ENCODE measurements at places on chromosomes 2 and 18.

GRCh38 chr2:119222863-119223520, 642 bp upstream of the STEAP3 start:
- no peak for DNase-seq

- peak; percentile 62 for DNase-seq
These were observed 612 bp downstream of the DIPK1C start for GRCh38 chr18:74456349-74457042.

DNA sequence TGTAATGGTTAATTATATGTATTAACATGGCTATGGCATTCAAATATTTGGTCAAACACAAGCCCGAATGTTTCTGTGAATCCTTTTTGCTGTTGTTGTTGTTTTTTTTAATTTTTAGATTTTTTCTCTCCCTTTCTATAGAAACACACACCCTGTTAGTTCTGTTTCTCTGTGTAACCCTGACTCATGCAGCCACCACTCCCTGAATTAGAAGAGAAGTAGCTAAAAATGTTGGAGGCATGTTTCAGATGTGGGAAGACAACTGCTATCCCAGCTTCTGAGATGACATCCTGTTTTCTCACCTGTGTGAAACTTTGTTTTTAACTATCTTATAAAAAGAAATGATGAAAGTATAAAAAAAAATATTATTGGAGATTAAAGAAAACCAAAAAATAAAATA, 219.6 kb upstream of the RGPD4 start:
- no peak for DNase-seq

- DNase-seq: no peak
These were observed 1025.1 kb downstream of the LRP1B start for GRCh38 chr2:141105763-141106162.

DNA sequence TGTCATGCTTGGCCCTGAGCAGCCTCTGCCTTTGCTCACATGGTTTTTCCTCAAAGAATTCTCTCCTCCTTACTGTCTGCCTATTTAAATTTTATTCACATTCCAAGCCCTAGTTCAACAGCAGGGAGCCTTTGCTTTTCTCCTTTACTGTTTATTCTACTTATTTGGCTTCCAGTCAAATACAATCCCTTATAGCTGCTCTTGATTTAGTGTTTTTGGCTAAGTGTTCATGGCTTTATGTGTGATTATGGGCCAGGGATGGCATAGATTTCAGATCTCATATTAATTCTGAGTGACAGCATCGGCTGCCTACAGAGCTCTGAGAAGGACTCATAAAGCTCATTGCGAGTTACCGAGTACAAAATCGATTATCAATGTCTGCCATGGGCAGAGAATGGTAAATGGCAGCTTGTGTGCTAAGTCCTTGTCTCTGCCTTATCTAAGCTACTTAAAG, 106.7 kb downstream of the METTL8 start:
- DNase-seq: no peak

GRCh38 chr2:9200633-9201015, 6.0 kb upstream of the ASAP2 start:
- DNase-seq: no peak

DNA sequence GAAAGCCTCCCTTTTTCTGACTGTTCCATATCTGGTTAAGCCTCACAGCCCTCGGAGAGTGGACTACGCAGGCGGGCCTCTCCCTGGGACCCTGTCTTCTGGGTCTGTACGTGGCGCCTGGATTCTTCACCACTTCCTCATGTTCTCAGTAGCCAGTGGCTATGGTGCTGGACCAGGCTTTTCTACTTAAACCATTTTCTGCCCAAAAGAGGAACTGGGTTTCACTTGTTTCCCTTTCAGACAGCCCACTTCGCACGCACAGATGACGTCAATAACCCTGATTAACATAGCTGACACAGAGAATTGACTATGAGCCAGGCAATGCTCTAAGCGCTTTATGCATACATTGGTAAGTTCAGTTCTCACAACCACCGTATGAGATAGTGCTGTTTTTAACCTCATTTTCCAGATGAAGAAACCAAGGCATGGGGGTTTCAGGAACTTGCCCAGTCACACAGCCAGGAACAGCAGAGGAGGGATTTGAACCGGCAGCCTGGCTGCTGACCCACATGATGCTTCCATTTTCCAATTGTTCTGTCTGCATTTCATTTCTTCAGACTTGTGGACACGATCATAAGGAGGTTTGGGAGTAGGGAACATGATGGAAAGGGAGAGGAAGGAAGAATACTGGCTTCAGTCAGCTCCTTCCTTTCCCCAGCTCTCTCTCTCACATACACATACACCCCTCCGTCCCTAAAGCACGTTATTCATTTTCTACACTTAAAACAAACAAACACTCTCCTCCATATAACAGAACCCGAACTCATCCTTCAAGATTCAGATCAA, 41.7 kb downstream of the MYOM1 start:
- no peak for DNase-seq

- DNase-seq: no peak
These were observed 615.8 kb upstream of the SYT4 start for GRCh38 chr18:43893001-43893637.

- no peak for DNase-seq
These were observed 88.4 kb downstream of the SEMA4F start for GRCh38 chr2:74742471-74742870.

GRCh38 chr2:126655500-126656430, at the start of gene GYPC:
Gene GYPC (plus strand): TSS chr2:126656158. CDS start chr2:126656264, 106 bp downstream.
- no peak for DNase-seq

- peak; percentile 91 for DNase-seq
These were observed 187.2 kb upstream of the FANCL start for GRCh38 chr2:58428096-58429013.

GRCh38 chr18:45657357-45658335, 42.4 kb downstream of the SLC14A2 start:
- no peak for DNase-seq

DNA sequence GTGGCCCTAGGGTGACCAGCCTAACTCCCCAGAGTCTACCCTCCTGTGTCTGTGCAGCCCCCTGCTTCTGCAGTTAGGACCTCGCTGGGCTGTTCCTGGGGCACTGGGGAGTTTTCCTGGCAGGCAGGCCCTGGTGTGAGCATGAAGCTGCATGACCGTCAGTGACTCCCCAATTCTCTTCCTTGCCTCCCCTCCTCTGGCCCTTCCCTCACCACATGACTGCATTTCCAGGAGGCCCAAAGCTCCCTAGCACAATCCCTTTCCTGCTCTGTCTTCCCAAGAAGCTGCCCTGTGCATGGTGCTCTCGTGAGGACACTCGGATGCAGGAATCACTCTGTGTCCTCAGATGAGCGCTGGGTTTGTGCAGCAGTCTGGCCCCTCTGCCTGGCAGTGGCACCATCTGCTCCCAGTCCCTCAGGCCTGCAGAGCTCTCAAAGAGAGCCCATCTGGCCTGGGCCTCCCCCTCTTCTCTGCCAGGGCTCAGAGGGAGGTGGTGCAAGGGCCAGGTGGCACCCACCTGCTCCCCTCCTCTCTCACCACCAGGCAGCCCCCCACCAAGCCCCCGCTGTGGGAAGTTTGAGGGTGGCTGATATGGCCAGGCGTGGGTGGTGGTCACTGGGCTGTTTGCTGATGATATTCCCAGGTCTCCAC, 125.6 kb upstream of the HS6ST1 start:
- DNase-seq: no peak

GRCh38 chr2:37858400-37858711, 66.7 kb upstream of the RMDN2 start:
- no peak for DNase-seq

- peak; percentile 31 for DNase-seq
These were observed 2.8 kb upstream of the MXD1 start for GRCh38 chr2:69911985-69912563.

DNA sequence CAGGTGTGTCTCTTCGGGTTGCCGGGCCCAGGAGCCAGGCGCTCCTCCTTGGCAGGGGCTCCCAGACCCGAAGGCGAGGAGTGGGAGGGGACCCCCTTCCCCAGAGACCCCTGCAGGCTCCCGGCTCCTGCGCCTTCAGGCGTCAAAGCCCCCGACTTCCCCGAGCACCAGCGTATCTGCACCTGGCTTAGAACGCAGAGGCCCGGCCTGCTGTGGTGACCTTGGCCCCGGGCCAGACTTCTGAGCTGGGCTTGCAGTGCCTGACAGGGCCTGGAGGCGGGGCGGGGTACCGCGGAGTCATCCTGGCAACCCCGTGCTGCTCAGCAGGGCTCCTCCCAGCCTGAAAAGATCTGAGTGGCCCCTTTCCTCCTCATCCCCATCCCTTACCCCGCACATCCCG, 27.0 kb downstream of the SKA1 start:
- peak; percentile 31 for DNase-seq

- no peak for DNase-seq
These were observed 156.4 kb downstream of the PPP1R1C start for GRCh38 chr2:182142062-182142461.

DNA sequence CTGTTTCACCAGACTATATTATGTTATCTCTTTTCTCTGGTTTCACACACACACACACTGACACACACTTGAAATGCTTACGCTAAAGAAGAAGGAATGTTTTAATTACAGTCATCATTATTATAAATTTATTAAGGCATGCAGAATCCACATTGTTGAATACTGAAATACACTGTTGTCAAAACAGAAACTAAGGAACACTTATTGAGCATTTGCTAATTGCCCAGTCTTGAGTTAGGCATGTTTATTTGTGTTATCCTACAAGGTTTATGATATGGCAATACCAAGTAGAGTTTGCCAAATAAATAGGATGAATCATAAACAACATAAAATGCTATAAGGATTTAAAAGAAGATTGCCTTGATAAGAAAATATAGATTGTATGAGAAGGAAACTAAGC, 917.0 kb upstream of the PIK3C3 start:
- DNase-seq: no peak

DNA sequence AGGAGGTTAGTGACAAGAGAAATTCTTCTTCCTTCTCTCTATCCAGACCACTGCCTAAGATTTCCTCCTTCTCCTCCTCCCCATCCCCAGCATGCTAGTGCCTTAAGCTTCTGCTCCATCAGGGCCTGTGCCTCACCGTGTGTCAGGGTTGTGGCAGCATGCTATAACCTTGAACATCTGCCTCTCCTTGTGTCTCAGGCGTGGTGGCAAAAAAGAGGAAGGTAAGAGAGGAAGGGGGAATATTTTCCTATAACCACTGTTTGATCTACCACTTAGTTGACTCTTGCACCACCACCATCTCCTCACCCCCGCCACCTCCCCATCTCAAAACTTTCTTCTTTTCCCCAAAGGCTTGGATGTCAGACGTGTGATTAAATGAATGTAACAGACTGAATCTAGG, 38.3 kb upstream of the PEX13 start:
- DNase-seq: no peak

DNA sequence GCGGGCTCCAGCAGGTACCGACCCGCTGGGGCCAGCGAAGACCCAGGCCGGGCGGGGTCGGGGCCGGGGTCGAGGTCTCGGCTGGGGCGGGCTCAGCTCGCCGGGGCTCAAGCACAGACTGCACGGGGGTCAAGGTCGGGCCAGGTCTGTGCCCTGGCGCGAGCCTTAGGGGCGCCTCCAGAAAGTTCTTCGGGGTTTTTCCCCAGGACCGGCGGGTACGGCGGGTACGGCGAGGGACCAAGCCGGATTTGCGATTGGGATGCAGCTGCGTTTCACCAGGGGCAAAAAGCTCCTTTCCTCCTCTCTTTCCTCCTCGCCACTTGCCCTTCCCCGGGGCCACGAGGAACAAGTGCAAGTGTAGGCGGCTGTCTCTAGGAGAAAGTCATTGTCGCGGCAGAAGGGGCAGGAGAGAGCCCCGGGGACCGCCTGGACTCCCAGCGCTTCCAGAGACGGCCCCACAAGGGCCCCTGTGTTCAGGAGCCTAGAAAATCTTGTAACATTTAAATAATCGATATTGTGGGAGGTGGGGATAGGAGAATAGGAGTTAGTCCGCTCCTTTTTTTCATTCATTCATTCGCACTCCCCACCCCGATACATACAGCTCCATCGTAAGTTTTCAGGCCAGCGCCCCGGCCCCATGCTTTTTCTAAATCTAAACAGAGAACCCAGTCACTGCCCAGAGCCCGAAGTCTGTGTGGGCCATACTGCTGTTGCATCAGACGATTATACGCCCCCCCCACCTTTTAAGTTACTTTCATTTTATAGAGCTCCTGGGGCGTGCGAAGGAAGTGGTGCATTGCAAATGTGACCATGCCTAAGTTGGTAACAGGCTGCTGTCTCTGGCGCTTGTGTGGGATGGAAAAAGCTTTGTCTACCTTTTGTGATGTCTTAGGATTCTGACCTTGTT, 679 bp downstream of the PMAIP1 start:
- peak; percentile 56 for DNase-seq

DNA sequence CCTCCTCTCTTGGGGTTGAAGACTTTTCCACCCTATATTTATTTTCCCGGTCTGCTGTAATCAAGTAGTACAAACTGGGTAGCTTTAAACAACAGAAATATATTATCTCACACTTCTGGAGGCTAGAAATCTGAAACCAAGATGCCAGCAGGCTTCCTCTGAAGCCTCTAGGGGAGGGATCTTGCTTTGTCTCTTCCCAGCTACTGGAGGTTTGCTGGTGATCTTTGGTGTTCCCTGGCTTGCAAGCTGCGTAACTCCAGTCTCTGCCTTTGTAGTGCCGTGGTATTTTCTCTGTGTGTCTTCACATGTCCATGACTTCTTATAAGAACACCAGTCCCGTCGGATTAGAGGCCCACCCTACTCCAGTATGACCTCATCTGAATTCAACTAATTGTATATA, 44.4 kb downstream of the MYO3B start:
- DNase-seq: peak; percentile 2

DNA sequence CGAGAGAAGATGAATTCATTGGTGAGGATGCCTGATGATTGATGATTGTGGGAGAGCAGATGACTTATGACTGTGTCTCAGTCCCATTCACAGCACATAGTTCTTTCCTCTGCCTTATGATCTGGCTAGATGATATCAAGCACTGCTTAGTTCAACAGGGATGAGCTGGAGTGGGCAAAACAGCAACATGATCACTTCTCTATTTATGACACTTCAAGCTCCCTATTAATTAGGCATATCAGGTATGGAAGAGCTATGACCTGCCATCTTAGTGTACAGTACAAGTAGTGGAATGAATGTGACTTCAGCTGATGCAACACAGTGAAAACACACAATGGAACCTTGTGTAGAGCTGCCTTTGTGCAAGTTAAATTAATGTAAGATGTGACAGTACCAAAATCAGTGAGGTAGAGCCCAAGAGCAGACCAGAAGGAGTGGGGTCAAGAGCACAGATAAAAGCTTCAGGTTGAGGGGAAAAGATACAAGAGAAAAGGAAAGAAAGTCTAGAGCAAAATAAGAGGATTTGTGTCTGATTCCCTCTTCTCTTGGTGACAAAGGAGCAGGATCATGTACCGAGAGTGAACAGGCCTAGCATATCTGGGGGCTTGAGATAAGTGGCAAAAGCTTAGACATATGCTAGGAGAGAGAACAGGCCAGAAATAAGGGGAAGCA, 93.0 kb upstream of the MYO3B start:
- no peak for DNase-seq

- DNase-seq: no peak
These were observed 1552.9 kb upstream of the SLC39A10 start for GRCh38 chr2:194103941-194104659.

- no peak for DNase-seq
These were observed 62.4 kb downstream of the NCAPH start for GRCh38 chr2:96397756-96398530.

GRCh38 chr2:239826376-239826775, 198.8 kb downstream of the NDUFA10 start:
- DNase-seq: no peak

GRCh38 chr2:232365621-232366321, 12.8 kb upstream of the ALPP start:
- peak; percentile 21 for DNase-seq

- DNase-seq: no peak
These were observed 95.3 kb upstream of the TGFA start for GRCh38 chr2:70648961-70649360.

- DNase-seq: no peak
These were observed 7.3 kb upstream of the PLEK start for GRCh38 chr2:68357605-68358337.

- DNase-seq: no peak
These were observed 152.3 kb upstream of the NOSTRIN start for GRCh38 chr2:168650139-168650538.
